Activated T-helper 17 cell treated with anti-CD3 and anti-CD28 coated beads, Interleukin-2, amount 50 U/mL, for 72 hours (primary cell): ENCODE measurements at places on chromosomes 12 and 14. TPM values are rescaled to one million over a fixed set of nuclear protein-coding genes. Genes with fewer than 3 reads are reported as not detected.

DNA sequence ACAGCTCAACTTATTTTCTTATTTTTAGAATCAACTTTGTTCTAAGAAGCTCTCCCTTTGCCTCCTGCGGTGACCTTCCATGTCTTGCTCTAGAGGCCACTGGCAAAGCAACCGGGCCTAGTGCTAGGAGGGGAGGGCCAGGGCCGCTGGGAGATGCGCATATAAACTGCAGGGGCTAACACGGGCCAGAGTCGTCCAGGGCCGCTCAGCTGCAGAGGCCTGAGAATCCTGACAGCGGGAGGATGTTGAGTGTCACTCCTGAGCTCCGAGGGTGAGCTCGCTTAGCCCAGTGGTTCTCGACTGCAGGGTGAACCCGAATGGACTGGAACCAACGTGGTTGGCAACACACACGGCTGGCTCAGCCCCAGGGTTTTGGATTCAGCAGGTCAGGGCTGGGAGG, 6.5 kb upstream of the PIWIL1 start:
- no peak for ATAC-seq

DNA sequence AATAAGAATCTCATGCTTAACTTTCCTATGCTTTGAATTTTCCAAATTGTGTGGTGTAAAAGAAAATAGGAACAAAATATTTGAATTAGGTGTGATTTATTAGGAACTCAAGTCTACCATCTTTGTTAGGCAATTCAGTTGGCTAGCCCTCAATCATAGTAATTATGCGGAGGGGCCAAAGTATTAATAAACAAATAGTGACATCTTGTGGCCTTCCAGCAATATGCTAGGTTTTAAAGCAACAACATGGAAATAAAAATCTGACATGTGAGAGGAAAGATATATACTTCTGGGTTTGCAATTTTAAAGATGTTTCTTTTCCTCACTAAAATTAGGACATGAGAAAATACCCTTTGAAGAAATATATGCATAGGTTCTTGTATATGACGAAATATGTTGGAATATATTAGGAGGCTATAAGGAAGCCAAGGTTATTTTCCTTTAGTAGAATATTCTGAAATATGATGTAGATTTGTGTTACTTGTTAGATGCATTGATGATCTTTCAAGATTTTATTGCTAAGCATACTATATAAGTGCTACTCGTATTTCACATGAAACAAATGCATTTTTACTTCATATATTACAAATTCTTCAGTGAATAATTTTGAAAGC, 200.4 kb downstream of the PTPRO start:
- no peak for ATAC-seq

GRCh38 chr12:13362260-13362841, 165.8 kb downstream of the EMP1 start:
- peak; percentile 48 for ATAC-seq

DNA sequence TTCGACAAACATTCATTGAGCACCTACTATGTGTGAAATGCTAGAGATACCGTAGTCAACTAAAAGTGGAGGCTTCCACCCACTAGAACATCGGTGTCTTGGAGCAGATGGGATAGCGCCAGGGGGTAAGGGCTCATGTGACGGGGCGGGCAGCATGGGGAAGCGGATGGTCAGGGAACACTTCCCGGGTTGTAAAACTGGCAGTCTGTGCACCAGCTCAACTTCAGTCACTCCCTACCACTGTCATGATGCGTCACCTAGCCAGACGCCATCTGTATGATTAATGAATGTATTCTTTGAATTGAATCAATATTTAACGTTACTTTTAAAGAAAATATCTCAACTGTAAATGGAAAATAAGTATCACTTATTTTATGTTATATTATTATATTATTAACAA, 93.5 kb downstream of the PIWIL1 start:
- no peak for ATAC-seq

- ATAC-seq: no peak
These were observed 992 bp downstream of the DNAH10 start for GRCh38 chr12:123763093-123763492.

GRCh38 chr14:23057757-23058653, 685 bp upstream of the CDH24 start:
- ATAC-seq: peak; percentile 75

- ATAC-seq: peak; percentile 15
These were observed at the start of gene ARHGEF40 for GRCh38 chr14:21070083-21070609. ARHGEF40 (plus strand) TSS chr14:21070304; CDS start chr14:21070397, 93 bp downstream.

DNA sequence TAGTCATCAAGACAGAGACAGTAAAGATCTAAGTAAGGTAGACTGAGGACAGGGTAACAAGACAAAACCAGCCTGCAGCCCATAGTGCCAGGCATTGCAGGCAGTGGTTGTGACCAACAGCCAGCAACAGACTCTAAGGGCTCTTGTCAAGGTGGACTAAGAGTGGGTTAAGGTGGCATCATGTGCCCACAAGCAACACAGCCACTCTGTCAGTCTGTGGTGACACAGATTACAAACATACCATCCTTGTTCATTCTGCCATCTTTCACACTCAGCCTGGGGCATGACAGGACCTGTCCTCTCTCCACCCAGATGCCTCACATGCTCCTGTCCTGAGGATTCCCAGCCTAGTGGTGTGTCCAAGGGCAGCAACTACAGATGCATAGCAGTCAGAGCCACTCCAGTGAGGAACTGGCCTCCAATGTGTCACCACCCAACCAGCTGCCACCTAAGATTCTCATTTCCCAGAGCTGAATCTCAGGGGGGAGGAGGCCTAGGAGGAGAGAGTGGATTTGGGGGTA, 28.3 kb downstream of the VDR start:
- peak; percentile 68 for ATAC-seq

DNA sequence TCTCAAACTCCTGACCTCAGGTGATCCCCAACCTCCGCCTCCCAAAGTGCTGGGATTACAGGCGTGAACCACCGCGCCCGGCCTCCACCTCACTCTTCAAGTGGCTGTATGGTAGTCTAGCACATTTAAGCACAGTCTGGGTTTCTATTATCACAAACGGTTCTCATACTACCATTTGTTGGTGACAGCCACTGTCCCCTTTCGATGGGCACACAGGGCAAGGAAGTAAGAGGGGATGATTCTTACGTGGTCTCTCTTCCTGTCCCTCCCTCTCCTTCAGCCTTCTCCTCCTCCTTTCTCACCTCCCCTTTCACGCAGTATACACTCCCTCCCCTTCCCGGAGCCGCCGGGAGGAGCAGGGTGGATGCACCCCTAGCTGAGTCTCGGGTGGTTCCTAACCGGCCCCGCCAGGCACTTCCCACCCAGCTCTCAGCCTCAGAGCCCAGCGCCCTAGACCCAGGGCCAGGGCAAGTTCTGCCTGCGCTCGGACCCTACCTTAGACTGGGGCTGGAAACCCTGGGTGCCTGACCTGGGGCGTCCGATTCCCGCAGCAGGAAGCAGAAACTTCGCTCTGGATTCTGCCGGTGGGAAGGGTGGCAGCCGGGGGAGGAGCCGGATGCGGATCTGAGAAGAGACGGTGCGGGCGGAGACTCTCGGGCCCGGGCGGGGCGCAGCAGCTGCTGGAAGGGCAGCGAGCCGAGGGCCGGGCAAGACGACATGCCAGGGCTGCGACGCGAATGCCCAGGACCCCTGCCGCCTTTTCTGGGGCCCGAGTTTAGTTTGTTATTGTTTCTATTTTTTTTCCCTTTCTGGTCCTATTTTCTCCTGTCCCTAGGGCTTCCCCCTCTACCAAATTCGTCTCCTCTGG, at the start of gene TEP1:
Gene TEP1, minus strand, starts transcription at position 626 of the 868 bp plus-strand sequence. CDS start 5,062 bp downstream, outside the sequence.
- peak; percentile 84 for ATAC-seq

- ATAC-seq: peak; percentile 49
These were observed 82.4 kb downstream of the ARL6IP4 start for GRCh38 chr12:123062681-123063486.

DNA sequence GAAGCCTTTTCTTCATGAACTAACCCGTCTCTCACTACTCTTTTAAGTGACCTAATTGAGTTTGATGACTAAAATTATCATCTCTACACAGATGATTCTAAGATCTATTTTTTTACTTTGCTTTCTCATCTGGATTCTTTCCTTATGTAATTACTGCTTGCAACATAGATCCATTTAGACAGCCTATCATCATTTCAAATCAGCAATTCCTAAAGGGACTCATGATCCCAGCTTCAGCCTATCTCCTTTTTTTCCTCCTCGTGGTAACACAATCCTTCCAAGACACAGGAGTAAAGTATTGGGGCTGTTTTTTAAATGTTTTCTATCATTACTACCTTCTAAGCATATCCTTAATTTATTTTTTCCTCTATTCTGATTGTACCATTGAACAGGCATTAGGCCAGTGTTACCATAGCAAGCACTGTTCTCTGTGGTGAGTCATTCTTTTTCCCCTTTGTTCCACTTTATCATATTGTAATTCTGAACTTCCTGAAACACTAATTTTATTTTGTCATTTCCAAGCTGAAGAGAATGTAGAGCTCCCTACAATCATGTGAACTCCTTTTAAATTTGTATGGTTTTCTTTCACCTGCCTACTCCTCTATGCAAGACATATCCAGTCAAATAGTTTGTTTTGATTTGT, 190.4 kb upstream of the FAR2 start:
- ATAC-seq: no peak

DNA sequence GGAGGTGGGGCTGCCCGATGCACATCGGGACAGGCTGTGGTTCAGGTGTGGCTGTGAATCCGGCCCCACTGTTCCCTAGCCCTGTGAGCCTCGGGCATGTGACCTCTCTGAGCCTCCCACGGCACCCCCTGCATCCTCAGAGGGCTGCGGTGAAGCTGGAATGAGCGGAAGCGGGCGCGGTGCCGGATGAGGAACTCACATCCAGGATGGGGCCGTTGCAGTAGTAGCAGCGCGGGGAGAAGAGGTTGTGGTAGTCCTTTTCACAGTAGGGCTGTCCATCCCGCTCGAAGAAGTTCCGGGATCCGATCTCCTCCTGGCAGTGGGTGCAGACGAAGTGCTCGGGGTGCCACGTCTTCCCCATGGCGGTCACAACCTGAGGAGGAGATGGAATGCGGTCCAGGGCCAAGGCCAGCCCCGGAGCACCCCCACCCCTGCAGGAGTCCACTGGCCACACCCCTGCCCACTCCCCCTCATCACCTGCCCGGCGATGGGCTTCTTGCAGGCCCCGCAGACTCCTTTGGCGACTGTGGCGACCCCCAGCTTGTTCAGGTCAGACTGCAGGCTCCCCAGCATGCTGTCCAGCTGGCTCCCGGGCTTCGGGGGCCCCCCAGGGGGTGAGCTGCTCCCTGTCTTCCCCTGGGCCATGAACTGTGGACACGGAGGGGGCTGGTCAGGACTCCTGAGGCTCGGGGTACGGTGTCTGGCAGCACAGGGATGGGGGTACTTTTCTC, 13.9 kb upstream of the RPLP0 start:
- ATAC-seq: no peak

- no peak for ATAC-seq
These were observed 55.4 kb downstream of the IRAK3 start for GRCh38 chr12:66244446-66244845.

DNA sequence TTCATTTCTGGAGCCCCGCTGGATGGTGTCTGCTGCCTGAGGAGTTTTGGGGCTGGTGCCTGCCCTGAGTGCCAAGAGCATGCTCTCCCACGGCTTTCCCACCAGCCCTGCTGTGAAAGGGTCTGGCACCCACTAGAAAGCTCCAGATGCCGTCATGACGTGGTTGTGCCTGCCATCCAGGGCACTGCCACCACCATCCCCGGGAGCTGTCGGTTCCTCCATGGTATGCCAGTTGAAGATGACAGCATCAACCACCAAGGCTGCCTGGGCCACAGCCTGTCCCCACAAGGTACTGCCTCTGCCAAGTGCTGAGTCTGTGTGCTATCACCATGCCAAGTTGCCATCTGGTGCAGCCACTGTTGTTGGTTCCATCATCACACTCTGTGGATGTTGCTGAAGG, 85.9 kb downstream of the TTC8 start:
- no peak for ATAC-seq

DNA sequence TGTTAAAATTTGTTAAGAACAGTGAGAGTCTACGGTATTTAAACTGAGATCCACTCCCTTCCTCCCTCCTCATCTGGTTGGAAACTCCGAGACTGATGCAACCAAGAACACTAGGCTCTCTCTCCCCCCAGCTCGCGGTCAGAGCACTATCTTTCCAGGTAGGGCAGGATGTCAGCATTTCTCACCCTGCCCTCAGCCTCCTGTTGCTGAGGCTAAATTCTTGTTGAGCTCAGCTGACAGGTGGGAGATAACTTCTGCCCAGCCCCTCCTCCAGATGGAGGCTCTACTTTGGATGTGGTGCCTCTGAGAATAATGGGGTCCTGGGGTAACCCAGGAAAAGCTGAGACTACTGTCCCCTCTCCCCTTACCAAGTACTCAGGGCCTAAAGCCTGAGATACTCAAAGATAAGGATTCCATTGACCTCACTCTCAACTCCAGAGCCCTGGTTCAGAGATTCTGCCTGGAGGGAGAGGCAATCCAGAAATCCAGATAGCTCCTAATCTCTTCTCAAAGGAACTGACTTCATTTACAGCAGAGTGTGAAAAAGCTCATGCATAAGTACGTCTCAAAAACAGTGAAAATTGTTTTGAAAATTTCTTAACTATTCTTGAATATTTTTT, 110.1 kb downstream of the EML5 start:
- ATAC-seq: no peak

DNA sequence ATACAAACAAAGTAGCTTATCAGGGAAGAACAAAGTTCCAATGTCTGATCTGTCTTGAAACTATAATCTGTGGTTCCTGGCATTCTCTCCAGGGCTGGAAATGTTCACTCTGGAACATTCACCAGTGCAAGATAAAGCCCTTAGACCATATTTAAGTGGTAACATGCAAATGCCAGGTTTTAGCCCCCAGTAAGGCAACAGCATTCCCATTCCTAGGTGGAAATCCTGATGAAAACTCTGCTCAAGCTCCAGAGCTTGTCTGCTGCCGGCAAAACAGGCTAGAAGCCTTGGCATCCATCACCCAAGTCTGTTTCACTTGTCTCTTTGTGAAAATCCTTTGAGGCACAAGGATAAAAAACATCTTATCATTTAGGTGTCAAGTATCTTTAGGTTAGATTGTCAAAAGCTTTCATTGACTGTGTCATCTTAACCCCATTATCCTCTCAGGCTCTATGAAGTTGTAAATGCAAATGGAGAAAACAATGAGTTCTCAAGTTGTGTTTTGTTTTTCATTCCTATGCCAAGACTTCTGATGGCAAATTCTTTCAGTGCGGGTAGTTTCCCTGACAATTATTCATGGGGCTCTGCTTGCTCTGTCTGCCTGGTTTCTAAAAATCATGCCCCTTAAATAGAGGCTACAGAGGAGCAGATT, 344.7 kb downstream of the NELL2 start:
- no peak for ATAC-seq

- no peak for ATAC-seq
These were observed 350.7 kb downstream of the PRKD1 start for GRCh38 chr14:29576927-29577326.

- ATAC-seq: no peak
These were observed 22.8 kb upstream of the SSPN start for GRCh38 chr12:26172539-26172938.

Gene KLRK1
- total RNA-seq: 0.24 TPM

Gene APOF
- total RNA-seq: not detected

Gene ARHGAP9
- total RNA-seq: 131 TPM

Gene ACOT6
- total RNA-seq: not detected

Gene BATF
- total RNA-seq: 211 TPM

Gene SALL2
- 6.0 TPM for total RNA-seq

Gene NOS1
- total RNA-seq: 0.03 TPM

Gene RCOR1
- 16.4 TPM for total RNA-seq

Gene ADGRD1
- not detected for total RNA-seq

Gene STAC3
- total RNA-seq: 3.2 TPM

Gene NUP37
- total RNA-seq: 80.7 TPM

Gene IL31
- not detected for total RNA-seq

Gene RIPK3
- total RNA-seq: 12.9 TPM
